ENCODE measurements at places on chromosomes 7 and 10. TPM values are rescaled to one million over a fixed set of nuclear protein-coding genes. Genes with fewer than 3 reads are reported as not detected.
A peak's percentile ranks its signal among the peaks of the same experiment; 100 is the strongest.

DNA sequence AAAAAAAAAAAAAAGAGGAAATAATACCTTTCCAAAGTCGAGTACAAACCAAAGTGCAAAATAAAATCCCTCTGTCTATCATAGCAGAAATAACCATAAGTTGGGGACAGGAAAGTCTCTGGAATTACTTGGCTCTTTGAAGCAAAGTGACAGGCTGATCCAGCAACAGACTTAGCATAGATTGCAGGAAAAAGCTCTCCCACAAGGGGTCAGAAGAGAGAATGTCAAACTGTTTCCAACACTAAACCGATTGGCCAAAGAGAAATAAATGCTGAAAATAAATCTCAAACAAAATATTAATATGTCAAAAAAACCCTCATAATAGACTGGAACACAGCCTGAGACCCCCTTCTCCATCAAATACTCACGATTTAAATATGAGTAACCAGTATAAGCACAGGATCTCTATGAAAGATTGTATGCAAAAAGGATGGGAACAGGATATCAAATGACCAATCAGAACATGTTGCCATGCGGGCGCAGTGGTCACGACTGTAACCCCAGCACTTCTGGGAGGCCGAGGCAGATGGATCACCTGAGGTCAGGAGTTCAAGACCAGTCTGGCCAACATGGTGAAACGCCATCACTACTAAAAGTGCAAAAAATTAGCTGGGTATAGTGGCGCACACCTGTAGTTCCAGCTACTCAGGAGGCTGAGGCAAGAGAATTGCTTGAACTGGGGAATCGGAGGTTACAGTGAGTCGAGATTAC is 1000.7 kb upstream of the LRRN3 start:
- no peak overlapping the region for H3K27ac ChIP-seq
- H3K4me1 ChIP-seq, result no peaks in the 10 kb centered on the region
- no peak for DNase-seq
- H3K36me3 ChIP-seq, result no peaks in the 10 kb centered on the region
- H3K27me3 ChIP-seq, result no peaks in the 10 kb centered on the region
- H3K4me3 ChIP-seq, result no peak overlapping the region

DNA sequence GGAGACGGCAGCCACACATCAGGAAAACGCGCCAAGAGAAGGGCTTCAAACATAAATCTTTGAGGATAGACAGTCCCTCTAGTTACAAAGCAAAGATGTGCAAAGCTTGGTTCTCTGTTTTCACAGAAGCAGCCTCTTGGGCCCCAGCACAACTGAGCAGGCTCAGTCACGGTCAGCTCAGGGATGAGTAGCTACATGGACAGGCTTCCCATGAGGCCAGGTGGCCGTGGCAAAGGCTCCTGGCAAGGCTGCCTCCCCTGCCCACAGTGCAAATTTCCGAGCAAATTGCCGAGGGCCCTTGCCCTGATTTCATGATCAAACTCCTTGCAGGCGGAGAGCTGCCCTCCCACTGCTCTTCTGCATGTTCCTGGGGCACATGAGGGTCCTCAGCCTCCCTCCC is 37.8 kb upstream of the EN2 start:
- H3K27me3 ChIP-seq, result no peaks in the 10 kb centered on the region
- no peak overlapping the region for H3K27ac ChIP-seq
- H3K4me3 ChIP-seq, result no peak overlapping the region
- no peaks in the 10 kb centered on the region for H3K4me1 ChIP-seq
- H3K36me3 ChIP-seq, result no peaks in the 10 kb centered on the region

DNA sequence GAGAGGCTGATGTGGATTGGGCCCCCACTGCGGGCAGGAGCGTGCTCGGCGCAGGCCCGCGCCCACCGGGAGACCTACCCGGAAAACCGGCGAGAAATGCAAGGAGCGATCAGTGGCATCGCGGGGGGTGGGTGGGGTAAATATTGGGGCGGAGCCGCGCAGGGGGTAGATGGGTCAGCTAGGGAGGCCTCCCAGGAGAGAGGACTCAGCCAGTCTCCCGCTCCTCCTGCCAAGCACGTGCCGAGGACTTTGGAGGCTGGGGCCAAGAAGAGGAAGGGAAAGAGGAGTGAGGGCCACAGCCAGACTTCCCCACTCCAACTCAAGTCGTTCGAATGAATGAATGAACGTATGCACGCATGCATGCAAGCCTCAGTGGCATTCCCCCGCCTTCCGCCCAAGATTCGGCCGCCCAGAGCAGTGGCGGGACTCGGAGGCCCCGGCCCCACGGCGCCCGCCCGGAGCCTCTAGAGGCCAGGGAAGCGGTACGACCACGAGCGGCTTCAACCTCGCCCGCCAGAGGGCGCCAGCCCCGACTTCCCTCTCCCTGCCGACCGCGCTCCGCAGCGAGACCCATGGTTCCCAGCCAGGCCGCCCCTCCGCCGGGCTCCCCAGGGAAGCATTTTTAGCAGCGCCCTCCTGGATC is 3.6 kb downstream of the NPM3 start:
- H3K4me3 ChIP-seq, result no peak overlapping the region
- no peaks in the 10 kb centered on the region for H3K4me1 ChIP-seq
- DNase-seq, result peak; percentile 95
- H3K36me3 ChIP-seq, result no peaks in the 10 kb centered on the region
- no peaks in the 10 kb centered on the region for H3K27me3 ChIP-seq

- H3K27me3 ChIP-seq, result no peaks in the 10 kb centered on the region
- H3K27ac ChIP-seq, result no peak overlapping the region
- H3K4me1 ChIP-seq, result no peaks in the 10 kb centered on the region
- peak; percentile 65 for DNase-seq
- no peaks in the 10 kb centered on the region for H3K36me3 ChIP-seq
- H3K4me3 ChIP-seq, result no peak overlapping the region
Observed at GRCh38 chr7:142808802-142809583, 38.2 kb downstream of the PRSS2 start.

The PTPRN2 gene
- total RNA-seq, result 3.3 TPM

The MET gene
- 24.6 TPM for total RNA-seq

DNA sequence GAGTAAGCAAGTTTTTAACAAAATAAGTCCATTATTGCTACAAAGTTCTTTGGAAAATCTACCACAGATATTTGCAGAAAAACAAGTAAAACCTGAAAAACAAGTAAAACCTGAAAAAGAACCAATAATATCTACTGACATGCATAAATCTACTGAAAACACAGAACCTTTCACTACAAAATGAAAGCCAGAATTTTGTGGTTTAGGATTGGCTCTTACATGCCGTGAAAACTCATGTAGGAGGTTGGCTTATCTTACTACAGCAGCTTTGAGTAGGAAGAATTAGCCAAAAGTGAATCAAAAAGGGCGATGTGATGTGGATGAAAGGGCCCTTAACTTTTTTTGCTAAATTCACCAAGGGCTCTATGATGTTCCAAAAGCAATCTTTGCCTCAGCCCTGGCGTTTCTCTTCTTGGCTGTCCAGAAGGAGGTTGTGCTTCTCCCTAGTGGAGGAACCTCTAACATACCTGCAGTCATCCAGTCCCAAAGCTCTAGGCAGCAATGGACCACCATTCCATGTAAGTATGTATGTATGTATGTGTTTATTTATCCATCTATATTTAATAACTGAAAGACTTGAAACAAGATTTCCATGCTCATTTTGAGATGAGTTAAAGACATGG is 93.5 kb upstream of the ZNF804B start:
- no peak overlapping the region for H3K4me3 ChIP-seq
- DNase-seq, result no peak
- no peaks in the 10 kb centered on the region for H3K27me3 ChIP-seq
- H3K4me1 ChIP-seq, result no peaks in the 10 kb centered on the region
- no peaks in the 10 kb centered on the region for H3K36me3 ChIP-seq
- H3K27ac ChIP-seq, result no peak overlapping the region

DNA sequence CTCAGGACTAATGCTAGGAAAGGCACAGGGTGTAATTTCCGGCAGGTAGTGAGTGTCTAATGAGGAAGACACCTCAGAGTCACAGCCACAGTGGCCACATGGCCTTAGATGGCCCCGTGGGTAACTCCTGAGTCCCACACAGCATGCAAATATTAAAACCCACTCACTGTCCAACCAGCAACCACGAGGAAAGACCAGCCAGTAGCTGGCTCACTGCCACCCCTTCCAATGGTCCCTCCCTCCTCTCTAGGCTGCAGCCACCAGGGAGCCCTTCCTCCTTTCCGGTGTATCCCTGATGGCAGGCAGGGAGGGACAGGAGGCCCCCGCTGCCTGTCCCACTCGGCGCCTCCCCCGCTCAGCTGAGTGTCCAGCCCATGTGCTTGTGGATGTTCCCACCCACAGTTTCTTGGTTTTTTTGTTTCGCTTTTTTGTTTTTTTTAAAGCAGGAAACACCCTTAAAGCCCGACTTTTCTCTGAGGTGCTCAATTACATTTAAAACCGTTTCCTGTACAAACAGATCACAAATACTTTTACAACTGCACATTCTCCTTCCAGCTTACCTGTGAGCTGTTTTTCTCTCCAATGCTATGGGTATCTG is 9.2 kb downstream of the BNIP3 start:
- H3K4me3 ChIP-seq, result no peak overlapping the region
- no peak overlapping the region for H3K27ac ChIP-seq
- no peaks in the 10 kb centered on the region for H3K27me3 ChIP-seq
- H3K36me3 ChIP-seq, result no peaks in the 10 kb centered on the region
- no peaks in the 10 kb centered on the region for H3K4me1 ChIP-seq

- DNase-seq, result no peak
- no peak overlapping the region for H3K4me3 ChIP-seq
- no peaks in the 10 kb centered on the region for H3K4me1 ChIP-seq
- H3K27me3 ChIP-seq, result no peaks in the 10 kb centered on the region
- peak overlapping the region; percentile 63 for H3K27ac ChIP-seq
- H3K36me3 ChIP-seq, result no peaks in the 10 kb centered on the region
Observed at GRCh38 chr7:8205031-8205387, 57.0 kb downstream of the ICA1 start.
